ENCODE measurements at places on chromosomes 4 and X.

GRCh38 chrX:100647739-100648138 is 3.7 kb downstream of the SRPX2 start:
- DNase-seq = no peak

DNA sequence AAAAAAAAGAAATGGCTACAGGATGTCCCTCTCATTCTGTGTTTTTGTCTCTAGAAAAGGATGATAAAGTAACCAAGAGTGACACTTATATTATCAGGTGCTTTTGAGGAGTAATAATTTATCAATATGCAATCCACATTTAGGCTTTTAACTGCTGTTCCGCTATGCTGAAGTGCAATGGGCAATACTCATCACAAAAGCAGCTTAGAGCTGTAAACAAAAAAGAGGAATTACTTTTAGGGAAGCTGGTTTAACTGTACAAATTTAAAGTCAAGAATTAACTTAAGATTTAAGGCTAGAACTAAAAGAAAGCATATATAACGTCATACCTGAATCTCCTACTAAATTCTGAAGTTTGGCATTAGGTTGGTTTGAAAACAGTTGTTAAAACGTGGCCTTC is 93.5 kb upstream of the DDX3X start:
- no peak for DNase-seq

DNA sequence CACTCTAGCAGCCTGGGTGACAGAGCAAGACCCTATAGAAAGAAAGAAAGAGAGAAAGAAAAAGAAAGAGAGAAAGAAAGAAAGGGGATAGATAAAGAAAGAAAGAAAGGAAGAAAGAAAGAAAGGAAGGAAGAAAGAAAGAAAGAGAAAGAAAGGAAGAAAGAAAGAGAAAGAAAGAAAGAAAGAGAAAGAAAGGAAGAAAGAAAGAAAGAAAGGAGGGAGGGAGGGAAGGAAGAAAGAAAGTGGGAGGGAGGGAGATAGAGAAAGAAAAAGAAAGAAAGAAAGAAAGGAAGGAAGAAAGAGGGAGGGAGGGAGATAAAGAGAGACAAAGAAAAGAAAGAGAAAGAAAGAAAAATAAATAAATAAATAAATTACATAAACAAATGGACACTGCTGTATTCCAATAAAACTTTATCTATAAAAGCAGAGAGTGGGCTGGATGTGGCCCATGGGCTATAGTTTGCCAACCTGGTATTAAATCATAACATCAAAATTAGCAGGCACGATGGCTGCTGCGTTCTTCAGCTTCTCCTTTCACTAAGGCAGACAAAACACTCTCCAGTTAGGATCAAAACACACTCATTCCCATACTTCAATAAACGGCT is 165.0 kb downstream of the ZNF674 start:
- DNase-seq = no peak

DNA sequence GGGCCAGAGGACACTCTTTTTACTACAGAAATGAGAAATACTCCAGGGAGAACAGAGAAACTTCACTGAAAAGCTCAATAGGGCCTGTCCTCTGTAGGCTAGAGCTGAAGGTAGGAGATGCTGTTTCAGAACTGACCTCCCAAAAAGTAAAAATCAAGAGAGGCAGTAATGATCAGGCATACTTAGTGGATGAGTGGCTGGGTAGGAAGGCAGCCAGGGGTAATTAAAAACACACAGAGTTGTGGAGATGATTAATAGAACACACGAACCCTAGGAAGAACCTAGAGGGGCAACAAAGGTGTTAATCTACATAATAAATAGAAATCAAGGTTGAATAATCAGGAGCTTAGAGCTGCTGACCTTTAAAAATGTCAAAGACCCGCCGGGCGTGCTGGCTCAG is 582.4 kb upstream of the ADGRL3 start:
- DNase-seq = no peak

GRCh38 chrX:119728487-119728886 is 29.9 kb upstream of the SOWAHD start:
- no peak for DNase-seq

DNA sequence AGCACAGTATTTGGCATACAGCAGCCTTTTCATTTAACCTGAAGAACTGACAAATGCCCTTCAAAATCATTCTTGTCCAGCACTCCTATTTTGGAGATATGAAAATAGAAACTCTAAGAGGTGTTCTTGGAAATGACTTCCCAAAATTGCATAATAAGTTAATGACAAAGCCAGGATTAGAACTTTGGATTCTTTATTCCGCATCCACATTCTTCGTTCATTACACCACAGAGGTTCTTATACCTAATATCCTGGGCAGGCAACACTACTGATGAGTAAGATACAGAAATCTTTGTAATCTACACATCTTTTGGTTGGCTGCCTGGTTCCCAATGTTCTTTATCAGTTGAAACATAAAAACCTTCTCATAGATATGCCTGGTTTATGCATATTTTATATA is 5.9 kb downstream of the COL25A1 start:
- no peak for DNase-seq

GRCh38 chr4:182018691-182019090 is 224.5 kb upstream of the TENM3 start:
- no peak for DNase-seq

DNA sequence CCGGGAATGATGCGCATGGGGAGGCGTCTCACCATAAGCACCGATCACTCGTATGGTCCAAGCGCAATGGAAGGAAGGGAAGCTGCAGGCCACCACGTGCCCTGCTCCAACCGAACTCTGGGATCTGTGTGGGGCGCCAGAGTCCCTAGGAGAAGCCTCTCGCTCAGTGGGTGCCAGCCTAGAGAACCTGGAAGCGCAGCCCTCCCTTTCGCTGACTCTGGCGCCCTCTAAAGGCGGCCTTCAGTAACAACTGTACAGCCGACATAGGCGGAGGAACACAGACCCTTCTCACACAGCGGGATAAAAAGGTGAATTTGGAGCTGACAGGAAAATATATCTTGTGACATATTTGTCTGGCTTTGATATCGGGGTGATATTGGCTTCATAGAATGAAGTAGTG is 76.0 kb downstream of the INTS6L start:
- DNase-seq = no peak

- no peak for DNase-seq
Observed at GRCh38 chr4:25981749-25982148, 67.7 kb downstream of the SMIM20 start.

DNA sequence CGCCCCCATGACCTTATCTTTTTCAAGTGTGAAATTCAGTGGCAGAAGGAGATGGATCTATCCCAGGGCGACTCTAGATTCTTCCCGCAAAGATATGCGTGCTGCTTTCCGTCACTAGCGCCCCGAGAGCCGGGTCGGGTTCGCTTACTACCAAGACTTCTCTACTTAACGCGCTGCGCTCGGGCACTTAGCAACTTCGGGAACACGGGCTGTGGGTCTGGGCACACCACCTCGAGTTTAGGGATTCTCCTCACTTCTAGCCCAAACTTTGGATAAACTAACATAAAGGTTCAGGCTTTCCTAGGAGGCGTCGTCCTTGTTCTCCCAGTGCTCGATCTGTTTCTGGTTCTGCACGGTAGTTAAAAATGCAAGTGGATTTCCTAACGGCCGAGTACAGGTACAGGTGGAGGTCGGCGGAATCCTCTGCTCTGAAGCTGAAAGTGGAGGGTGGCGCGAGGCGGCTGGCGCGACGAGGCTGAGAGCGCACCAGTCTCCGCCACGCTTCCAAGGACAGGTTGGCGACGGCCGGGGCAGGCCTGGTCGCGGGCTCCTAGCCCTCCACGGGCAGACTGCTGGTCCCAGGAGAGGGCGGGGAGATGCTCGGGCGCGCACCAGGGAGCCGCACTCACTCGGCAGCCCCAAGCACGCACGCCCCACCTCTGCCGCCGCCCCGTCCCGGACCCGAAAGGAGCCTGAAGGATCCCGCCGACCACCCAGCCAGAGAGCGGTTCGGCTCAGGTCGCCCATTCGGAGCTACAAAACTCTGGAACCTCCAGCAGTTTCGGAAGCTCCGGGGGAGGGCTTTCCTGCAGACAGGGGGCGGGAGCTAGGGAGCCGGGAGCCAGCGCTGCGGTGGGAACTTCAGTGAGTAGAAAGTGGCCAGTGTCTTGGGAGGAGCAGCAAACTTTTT is 100.8 kb upstream of the TENM3 start:
- no peak for DNase-seq

DNA sequence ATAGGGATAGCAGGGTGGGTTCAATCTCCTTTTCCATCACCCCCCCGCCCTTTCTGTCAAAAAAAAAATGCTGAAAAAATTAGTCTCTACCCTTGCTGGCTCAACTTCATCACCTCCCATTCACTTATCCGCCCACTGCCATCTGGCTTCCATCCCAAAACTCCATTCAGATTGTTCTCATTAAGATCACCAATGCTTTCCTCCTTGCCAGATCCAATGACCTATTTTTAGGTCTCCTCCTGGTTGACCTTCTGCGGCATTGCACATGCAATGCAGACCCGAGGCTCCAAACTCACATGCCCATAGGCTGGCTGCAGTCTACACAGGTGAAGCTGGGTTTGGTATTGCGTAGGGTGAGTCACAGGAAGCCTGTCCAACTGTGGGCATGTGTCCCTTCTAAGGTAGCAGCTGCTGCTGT is 21.1 kb upstream of the STIM2 start:
- DNase-seq = no peak

DNA sequence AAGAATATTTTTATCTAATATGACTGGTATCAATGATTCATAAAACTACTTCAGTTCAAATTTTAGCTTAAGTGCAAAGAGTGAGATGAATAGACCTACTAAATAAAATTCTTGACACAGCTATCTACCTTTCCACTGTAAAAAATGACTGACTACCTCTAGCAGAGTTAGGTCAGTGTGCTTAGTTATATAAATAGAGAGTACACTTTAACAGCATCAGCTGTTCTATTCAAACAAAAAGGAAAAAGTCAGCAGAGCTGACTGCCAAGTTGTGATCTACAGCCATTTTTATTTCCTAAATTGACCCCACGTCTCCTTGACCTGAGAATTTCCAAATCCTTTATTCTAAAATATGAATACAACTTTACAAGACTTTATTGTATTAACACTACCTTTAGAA is 262.4 kb downstream of the CAMK2D start:
- DNase-seq = no peak

GRCh38 chr4:57077550-57078343 is 32.4 kb downstream of the IGFBP7 start:
- no peak for DNase-seq

DNA sequence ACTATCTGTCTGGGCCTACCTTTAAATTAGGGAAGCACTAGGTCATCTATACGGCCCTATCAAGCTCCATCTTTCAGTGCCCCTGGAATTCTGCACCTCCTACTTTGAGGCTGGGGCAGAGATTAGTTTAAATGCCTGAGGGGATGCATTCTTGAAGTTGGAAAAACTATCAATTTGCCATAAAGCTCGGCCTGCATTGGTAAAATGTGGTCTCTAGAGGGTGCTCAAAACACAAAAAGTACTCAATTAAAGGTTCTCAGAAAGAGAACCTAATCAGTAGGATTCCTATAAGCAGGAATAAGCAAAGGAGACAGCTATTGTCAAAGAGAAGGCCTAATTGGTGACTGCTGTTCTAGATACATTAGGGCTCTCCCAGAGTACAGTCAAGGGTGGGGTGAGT is 111.7 kb downstream of the AMER1 start:
- DNase-seq = no peak

- DNase-seq = no peak
Observed at GRCh38 chrX:45622538-45622937, 421.9 kb upstream of the DIPK2B start.

- DNase-seq = no peak
Observed at GRCh38 chr4:142043509-142043908, 407.1 kb downstream of the IL15 start.

DNA sequence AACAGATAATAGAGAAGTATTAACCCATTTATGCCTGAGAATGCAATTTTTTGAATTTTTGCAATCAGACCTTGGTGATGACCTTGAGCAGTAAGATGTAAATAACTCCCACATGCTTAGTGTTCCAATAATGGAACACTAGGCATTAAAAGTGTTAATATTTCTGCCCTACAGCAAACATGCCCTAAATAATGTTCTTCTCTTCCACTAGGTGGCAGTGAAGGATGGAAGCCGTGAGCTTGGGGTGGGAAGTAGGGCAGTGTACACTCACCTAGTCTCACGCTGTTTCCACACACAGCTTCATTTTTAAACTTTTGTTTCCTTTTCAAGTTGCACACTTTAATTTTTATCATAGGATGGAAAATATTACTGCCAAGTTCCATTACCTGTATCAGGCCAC is 613.1 kb upstream of the HS3ST1 start:
- no peak for DNase-seq

- DNase-seq = no peak
Observed at GRCh38 chr4:70759126-70759525, 37.4 kb downstream of the RUFY3 start.

- DNase-seq = no peak
Observed at GRCh38 chrX:134658002-134658759, at the start of gene PLAC1. PLAC1 (minus strand) TSS chrX:134658471; CDS start chrX:134566682, 91,789 bp downstream.

GRCh38 chr4:69617083-69617694 is 22.3 kb downstream of the UGT2A2 start:
- DNase-seq = no peak

GRCh38 chrX:9316096-9316495 is 148.8 kb upstream of the TBL1X start:
- DNase-seq = no peak

GRCh38 chr4:82718162-82718940 is 80.2 kb downstream of the SCD5 start:
- no peak for DNase-seq

- no peak for DNase-seq
Observed at GRCh38 chr4:128220286-128221235, 67.1 kb downstream of the PGRMC2 start.

GRCh38 chr4:111126340-111126739 is 503.5 kb upstream of the PITX2 start:
- no peak for DNase-seq

DNA sequence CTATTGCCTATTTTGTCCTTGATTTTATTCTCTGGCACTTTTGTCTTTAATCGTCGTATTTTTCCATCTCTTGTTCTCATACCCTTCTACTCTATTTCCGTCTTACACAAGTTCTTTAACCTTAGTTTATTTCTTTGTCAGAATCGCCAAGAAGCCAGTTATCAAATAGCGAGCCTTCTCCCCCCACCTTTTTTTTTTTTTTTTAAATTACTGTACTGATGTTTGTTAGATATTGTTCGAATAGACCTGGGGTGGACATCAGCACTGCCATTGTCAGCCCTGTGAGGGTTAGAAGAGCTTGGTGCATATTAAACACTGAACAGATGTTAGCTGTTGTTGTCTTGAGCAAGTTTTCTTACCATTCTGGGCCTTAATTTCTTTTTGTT is 1.2 kb downstream of the SPCS3 start:
- DNase-seq = no peak

GRCh38 chr4:22556495-22556894 is 40.6 kb upstream of the ADGRA3 start:
- no peak for DNase-seq
